ENCODE measurements at places on chromosomes 3 and 15. TPM values are rescaled to one million over a fixed set of nuclear protein-coding genes. Genes with fewer than 3 reads are reported as not detected.

TMEM44 gene
- 14.7 TPM for polyA plus RNA-seq

KLHL40 gene
- polyA plus RNA-seq, result not detected

- no peak for DNase-seq
Observed at GRCh38 chr3:76661527-76662250, 378.2 kb upstream of the ROBO2 start.

- no peak for DNase-seq
Observed at GRCh38 chr3:5431146-5431545, 243.6 kb downstream of the EDEM1 start.

- DNase-seq, result no peak
Observed at GRCh38 chr3:169179321-169179720, 484.2 kb downstream of the MECOM start.

GOLGA8J gene
- 0.35 TPM for polyA plus RNA-seq

DNA sequence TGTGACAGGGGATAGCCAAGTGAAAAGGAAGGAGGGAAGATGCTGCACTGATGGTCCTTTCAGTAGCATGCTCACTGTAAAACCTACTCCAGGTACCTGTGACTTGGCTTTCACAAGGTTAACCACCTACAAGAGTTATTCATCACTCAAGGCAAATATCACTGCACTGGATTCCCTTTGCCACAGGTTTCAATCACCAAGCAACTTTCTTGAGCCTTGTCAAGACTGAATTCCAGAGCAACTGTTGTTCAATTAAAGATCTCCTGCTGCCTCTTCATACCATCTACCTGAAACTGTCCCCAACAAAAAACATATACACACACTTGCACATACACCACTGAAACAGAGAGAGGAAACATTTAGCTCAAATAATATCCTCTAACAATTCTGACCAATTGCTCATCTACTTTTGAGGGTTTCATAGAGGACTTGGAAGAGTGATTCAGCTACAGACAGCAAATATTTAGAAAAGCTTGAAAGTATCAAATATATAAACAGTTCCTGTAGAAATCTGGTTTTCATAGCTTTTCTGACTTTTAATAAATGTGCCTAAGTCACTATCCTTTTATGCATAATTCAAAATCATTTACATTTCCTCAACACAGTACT is 6.5 kb downstream of the IGF2BP2 start:
- DNase-seq, result no peak

DNA sequence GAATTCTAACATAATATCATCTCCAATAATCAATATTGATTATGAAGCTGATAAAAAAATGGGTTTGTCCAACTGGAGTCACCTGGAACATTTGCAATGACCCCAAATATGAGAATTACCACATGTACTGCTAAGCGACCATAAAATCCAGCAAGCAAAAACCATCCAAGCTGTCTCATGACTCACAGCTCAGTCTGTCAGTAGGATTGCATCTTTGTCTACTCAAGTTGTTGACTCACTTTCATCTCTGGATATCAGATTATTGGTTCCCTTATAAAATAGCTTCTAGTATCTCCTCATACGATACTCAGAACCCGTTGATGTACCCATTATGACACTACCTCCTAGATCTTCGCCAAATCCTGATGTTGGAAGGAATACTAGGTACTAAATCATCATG is 209.8 kb upstream of the ATP11B start:
- no peak for DNase-seq

- DNase-seq, result no peak
Observed at GRCh38 chr3:12179441-12179840, 20.7 kb upstream of the TIMP4 start.

DNA sequence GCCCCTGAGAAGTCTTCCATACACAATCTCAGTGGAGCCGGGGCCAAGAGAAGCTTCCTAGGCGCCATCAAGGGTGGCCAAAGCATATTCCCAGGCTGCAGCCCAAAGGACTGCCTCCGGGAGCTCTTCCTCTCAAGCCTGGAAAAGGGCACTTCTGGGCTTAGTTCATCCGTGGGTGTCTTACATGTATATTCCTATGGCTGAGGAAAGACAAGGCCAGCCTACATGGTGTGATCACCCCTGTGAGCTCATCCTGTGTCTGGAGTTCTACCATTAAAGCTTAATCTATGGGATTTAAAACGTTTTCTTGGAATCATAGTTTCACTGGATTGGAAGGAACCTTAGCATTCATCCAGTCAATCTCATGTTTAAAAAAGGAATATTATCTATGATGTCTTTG is 21.9 kb upstream of the TIMP4 start:
- DNase-seq, result no peak

CPNE9 gene
- 0.14 TPM for polyA plus RNA-seq

DNA sequence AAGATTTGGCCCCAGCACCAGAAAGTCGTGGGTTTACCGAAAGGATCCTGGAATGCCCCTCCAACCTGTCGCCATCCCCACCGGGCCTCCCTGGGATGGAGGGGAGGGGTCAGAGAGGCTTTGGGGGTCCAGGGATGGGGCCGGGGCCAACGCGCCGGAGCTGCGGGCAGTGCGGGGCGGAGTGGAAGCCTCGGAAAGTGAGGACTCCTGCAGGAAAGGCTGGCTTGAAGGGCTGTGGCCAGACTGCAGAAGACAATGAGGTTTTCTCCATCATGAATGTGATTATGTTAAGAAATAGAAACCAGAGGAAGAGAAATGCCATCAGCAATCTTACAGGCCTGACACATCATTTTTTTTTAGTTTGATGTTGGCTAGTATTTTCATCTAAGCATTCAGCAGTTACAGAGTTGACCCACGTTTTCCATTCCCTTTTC is 738 bp downstream of the YEATS2 start:
- DNase-seq, result no peak

TRIM42 gene
- not detected for polyA plus RNA-seq

DNA sequence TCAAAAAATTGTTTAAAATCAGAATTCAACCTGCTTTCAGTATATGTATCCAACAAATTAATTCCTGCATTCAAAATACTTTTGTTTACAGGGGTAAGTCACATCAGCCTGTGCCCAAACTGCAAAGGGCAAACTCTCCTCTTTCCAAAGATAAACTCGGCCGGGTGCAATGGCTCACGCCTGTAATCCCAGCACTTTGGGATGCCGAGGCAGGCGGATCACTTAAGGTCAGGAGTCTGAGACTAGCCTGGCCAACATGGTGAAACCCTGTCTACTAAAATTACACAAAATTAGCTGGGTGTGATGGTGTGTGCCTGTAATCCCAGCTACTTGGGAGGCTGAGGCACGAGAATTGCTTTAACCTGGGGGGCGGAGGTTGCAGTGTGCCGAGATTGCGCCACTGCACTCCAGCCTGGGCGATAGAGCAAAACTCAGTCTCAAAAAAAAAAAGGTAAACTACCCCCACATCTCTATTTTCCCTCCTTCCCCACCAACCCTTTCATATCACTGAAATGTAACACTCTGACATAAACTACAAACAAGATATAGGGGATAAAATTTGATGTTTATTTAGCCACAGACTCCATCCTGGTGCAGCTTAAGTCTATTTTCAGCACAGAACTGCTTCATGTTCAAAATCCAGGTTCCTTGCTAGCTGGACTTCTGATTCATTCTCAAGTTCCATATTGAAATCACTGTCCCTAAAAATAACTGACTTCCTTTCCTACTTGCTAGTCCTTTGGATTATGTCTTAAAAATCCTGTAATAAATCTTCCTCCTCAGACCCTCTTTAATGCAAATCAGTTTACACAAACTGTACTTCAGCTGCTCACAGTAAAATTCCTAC is 15.4 kb downstream of the UBP1 start:
- no peak for DNase-seq

SLC12A8 gene
- 5.6 TPM for polyA plus RNA-seq

GRCh38 chr3:42526616-42527367 is 24.3 kb downstream of the VIPR1 start:
- DNase-seq, result no peak

CISH gene
- polyA plus RNA-seq, result 31.8 TPM

- DNase-seq, result no peak
Observed at GRCh38 chr3:128098234-128098633, 25.4 kb downstream of the RUVBL1 start.

MRPS25 gene
- polyA plus RNA-seq, result 55.9 TPM

DNA sequence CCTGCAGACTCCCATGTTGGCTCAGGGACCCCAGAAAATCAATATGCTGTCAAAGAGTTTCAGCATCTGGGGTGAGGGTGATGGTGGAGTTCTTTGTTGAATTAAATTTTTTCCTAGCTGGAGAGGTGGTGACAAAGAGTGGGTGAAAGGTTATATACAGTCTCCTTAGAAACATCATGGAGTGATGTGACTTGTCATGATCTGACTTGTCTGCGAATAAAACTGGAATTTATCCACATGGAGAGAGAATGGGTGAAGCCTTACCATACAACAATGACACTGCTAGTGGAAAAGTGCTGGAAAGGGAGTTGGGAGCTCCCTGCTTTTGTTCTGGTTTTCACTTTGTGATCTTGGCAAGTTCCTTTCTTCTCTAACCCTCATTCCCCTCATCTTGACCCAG is 75.0 kb downstream of the ARNT2 start:
- DNase-seq, result no peak

DNA sequence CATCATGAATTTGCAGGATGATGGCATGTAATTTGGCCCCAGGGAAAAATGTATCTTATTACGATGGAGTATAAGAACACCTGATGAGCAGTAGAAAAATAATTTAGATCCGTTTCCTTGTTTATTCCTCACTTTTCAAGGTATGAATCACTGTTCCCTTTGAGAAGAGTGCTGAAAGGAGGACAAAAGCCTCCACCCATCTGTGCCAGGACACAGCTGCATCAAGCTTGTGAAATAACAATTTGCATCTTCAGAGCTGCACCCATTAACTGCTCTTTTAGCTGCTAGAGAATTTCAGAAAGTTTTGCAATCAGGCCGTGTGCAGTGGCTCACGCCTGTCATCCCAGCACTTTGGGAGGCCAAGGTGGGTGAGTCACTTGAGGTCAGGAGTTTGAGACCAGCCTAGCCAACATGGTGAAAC is 9.6 kb downstream of the CLDND1 start:
- DNase-seq, result no peak

MUC20 gene
- 18.8 TPM for polyA plus RNA-seq

- no peak for DNase-seq
Observed at GRCh38 chr15:100863796-100864267, 15.8 kb upstream of the ALDH1A3 start.
